WTC11 (cell line): ENCODE measurements at places on chromosomes 2 and 18. TPM values are rescaled to one million over a fixed set of nuclear protein-coding genes. Genes with fewer than 3 reads are reported as not detected.
A peak's percentile ranks its signal among the peaks of the same experiment; 100 is the strongest.

- DNase-seq = no peak
These were observed 171.2 kb downstream of the C1D start for GRCh38 chr2:67891642-67892041.

DNA sequence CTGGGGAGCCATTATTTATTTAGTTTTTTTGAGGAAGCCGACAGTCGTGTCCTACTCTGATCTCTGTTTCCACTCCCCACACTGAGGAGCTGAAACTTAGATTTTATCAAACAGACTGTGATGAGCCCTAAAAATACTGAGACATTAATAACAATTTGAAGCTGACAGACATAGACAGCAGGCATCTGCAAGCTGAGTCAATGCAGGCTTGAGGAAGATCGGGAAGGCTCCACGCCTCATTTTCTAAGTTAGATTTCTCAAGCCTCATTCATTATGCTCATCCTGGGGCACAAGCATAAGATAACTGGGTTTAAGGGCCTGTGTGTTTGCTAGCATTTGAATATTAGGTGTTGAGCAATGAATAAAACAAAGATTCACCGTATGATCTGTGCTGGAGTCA, 26.3 kb downstream of the EFR3B start:
- DNase-seq = no peak

GRCh38 chr2:74554820-74555531, 456 bp downstream of the DOK1 start:
- peak; percentile 55 for DNase-seq

Gene TMEM178A
- total RNA-seq = 13.6 to 14.5 TPM (median 14.1 TPM) in 3 replicates

GRCh38 chr2:85393836-85394235, 16.3 kb downstream of the CAPG start:
- DNase-seq = no peak

Gene APCDD1
- 5.3 to 7.1 TPM (median 5.5 TPM) in 3 replicates for total RNA-seq

DNA sequence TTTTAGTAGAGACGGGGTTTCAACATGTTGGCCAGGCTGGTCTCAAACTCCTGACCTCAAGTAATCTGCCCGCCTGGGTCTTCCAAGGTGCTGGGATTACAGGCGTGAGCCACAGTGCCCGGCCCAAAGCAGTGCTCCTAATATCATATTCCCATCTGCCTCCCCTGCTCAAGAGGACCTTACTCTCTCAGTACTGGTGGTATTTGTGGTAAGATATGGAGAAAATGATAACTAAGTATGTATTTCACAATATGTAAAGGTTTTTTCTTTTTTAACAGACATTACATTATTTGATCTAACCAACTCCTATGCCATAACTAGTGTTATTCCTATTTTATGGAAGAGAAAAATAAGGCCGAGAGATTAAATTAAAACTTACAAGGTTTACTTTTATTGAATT, 201.0 kb downstream of the CAMKMT start:
- DNase-seq = no peak

DNA sequence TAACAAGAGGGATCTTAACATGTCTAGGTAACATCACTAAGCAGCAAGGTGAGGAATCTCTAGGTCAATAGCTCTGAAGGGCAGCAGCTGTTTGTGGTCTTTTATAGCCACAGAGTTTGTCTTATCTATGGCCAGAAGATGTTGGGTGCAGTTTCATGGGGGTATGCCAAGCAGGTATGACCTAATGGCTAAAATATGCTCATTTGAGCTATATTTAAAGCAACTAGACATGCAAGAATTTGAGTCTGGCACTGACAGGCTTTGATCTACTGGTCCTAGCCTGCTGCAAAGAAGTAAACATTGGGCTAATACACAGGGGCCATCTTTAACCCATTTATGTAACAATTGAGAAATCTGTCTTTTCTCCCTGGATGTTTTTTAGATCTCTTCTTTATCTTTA, 13.9 kb upstream of the UGP2 start:
- no peak for DNase-seq

DNA sequence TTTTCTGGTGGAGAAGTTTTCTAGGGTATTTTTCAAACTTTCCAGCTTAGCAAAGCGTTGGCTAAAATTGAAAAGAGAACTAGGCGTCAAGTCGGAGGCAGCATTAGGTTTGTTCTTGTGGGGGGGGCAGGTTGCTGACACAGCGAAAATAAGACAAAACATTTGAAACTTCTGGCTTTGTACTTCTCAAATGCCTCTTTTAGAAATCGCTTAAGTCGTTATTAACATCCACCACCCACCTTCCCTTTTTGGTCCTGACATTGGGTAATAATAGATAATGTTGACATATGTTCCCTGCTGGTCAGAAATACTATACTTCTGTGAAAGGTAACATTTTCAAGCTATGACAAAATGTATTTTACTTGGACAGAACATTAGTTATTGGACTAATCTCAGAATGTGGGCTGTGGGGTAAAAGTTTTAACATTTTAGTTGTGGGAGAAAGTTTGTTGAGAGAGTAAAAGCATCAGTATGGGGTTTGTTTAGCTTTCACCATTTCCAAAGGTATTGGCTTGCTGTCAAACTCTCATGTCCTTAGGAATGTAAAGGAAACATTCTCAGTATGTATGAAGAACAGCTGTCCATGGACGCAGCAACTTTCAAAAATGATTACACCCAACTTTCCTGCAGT, 88.1 kb upstream of the ZEB2 start:
- no peak for DNase-seq

Gene NRP2
- 19.5 to 41.0 TPM (median 19.9 TPM) in 3 replicates for total RNA-seq

DNA sequence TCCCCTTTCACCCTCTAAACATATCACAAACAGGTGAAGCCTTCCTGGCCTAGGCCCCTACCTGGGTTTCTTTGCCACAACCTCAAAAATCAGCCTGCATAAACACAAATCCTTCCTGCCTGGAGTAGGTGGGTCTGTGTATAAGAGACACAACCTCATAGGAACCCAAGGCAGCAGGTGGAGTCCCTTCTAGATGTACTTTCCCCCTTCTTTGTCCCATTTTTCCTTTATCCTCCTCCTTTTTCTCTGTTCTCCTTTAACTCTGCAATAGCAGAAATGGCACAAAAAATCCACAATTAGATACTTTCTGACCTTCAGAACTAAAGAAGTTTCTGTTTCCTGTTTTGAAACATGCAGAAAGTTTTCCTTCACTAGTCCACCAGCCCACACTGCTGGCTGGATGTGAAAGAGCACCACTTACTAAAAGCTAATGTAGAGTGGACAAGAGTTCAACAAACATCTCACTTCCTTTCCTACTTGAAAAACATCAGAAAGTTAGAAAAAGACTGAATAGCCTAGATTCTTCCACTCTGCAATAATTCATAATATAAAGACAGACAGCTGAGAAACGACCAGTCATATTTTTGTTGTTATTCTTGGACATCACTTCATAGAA, 11.2 kb downstream of the SLC40A1 start:
- DNase-seq = no peak

Gene TUBA4B
- 0.20 TPM in 1 of 3 replicates, not detected in the others for total RNA-seq
